ENCODE measurements at places on chromosomes 2 and 18.

DNA sequence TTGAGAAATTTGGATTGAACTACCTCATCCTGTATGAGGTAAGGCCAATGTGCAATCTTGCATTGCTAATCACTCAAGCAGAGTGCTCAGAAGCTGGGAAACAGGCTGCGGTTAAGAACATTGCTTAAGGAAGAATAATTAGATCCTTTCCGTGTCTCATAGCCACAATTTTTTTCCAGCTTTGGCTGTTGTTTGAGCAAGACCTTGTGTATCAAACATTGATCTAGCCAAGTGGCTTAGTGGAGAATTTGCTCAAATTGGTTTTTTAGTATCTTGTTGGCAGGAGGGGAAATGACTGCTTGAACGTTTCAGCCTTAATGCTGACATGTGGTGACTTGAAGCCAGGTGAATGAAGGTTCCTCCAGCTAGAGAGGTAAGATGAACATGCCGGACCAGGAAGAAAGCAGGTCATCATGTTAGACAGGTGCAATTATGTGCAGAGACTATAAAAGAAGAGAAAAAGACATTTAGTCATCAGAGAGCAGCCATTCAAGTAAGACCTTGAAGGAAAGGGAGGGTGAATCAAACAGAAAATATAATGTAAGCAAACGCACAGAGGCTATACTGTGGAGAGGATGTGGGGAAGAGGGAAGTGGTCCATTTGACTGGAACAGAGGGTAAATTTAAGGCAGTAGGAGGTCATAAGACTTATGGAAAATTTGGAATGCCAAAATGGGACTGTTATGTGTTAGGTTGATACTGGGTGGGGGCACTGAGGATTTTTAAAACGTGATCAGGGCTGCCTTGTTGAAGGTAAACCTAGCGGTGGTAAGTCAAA, 98.9 kb upstream of the CYP1B1 start:
- no peak for DNase-seq

DNA sequence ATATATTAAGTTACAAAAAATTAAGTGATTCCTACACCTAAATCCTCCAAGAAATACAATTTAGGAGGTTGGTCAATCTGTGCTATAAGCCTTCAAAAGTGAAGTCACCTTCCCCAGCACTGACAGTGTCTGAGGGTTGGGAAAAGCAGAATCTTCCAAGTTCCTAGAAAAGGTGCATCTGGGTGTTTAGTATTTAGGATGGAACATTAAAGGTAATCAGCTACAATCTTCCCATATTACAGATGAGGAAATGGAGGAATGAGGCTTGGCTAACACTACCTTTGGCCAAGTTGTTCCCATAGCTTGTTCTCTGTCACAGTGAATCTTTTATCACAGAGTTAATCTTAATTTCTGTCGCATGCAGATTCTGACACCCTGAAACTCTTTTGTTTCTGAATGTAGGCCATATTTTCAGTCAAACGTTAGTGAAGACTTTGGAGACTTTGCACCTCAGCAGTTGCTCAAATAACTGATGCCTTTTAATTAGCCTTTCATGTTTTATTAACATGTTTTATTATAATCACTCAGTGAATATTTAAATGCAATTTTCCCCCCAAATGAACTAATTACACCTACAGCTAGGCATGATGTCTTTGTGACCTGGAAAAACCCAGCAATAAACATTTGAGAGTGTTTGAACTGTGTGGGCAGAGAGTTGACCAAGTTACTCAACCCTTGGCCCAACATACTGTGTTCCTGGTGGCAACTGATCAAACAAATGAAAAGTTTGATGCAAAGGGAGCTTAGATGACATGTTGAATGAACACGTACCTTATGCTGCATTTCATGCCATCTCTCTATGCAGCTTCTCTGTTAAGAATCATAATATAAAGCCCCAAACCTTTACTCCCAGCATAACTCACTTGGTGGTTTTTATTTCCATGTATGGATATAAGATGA, 17.6 kb downstream of the FN1 start:
- no peak for DNase-seq

- DNase-seq, result no peak
These were observed 47.5 kb downstream of the EML4 start for GRCh38 chr2:42216694-42217093.

GRCh38 chr2:150472511-150472899, 15.0 kb downstream of the RND3 start:
- DNase-seq, result no peak

- DNase-seq, result no peak
These were observed 111.3 kb upstream of the CREB1 start for GRCh38 chr2:207418419-207418818.

DNA sequence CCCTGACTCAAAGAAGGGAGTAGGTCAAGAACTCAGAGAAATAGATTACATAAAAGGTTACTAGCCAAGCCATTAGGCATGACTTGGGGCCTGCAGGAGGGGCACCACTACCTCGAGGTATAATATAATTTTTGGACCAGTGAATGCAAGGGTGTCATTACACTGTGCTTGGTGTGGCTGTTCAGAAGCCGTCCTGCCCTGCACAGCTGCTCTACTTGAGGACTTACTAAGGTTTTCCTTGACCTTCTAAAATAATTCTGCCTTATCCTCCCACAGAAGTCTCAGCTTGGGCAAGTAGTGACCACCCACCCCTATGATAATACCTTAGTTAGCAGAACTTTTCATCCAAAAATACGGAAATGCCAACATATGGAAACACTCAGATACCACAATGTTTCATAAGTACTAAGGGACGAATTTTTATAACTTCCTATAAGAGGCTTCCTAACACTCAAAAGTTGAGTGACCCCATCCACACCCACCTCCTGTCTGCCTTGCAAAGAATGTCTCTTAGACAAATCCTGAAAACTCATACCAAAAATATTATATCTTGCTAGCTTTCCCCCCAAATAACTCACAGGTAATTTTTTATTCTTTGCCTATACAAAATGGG, 17.7 kb upstream of the ATG16L1 start:
- no peak for DNase-seq

DNA sequence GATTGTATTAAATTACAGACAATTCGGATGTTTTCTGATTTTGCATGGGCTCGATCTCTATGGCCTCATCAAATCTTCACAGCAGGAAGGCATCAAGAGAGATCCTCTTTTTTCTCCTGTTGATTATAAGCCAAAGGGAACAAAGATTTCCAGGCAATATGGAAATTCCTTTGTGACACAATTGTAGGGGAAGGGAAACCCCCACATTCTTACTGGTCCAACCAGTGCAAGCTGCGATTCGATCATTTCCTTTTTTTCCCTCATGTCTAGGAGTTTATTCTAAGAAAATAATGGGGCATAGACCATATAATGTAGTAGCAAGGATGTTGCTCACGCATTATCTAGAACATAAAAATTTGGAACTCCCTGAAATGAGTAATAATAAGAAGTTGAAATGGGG, 87.7 kb downstream of the LYPD6 start:
- DNase-seq, result no peak

DNA sequence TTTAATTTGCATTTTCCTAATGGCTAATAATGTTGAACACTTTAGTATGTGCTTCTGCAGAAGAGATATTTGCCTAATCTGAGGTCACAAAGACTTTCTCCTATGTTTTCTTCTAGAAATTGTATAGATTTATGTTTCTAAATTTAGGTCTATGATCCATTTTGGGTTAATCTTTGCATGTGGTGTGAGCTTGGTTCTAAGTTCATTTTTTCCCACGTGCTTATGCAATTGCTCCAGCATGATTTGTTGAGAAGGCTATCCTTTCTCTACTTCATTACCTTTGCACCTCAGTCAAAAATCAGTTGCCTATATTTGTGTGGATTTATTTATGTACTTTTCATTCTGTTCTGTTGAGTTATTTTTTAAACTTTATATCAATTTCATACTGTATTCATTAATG, 15.0 kb upstream of the RNF103 start:
- no peak for DNase-seq

DNA sequence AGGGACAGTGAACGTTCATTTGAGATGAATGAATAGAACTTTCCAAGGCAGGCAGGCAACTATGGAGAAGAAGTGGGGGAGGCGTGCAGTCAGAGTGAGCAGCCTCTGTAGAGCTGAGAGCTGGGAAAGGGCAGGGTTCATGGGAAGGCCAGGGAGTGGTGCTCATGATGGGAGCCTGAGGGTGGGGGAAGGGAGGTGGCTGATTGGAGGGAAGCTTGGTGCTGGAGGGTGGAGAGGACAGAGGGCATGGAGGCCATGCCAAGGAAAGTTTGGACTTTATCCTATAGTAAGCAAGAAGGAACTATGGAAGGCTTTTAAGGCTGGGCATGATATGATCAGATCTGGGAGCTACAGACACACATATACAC, 47.6 kb upstream of the LGALSL start:
- no peak for DNase-seq

GRCh38 chr18:39781565-39781964, 2173.5 kb upstream of the PIK3C3 start:
- no peak for DNase-seq

DNA sequence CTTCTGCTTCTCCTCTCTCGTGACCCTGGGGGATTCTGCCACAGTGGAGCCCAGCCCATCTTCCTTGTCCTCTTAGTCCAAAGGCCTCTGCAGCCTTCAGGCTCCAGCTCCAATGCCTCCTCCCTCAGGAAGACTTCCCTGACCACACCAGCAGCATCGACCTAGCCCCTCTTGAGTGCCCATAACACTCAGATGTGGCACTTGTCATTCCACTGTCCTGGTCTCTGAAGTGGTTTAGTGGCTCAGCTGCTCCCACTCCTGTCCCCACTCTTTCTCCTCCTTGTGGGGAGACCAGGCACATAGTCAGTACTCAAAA, 97.5 kb downstream of the STPG4 start:
- no peak for DNase-seq

GRCh38 chr18:111306-112014, 46.9 kb upstream of the USP14 start:
- DNase-seq, result peak; percentile 55

DNA sequence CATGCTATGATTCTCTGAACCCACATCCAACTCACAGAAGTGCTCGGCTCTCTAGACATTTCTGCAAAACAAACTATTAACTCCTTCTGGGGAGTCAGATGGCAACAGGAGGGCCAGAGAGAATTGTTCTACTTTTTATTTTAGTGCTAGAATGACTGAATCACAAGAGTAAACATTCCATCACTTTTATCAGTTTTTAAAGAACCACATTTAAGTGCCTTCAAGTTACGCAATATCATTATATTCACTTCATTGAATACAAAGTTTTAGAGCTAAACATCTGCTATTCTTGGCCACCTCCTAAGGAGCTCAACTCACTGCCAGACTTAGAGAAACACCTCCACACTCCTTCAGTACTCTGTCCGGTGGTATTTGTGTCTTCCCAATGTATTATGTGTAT, 22.4 kb downstream of the B4GALT6 start:
- no peak for DNase-seq

DNA sequence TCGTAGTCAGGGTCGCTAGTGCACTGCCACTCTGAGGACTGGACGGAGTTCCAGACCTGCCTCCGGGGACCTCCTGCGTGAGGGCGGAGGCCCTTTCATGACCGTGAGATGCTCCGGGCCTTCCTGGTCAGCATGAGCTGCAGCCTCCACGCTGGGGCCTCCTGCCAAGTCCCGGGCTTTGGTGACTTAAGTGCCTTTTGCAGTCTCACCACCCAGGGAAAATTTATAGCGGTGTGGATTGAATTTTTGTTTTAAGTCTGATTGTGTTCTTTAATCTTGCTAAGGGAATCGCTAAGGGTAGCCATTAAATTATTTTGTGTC, 33.6 kb downstream of the CHRNA1 start:
- DNase-seq, result no peak

GRCh38 chr2:177353187-177353478, 39.4 kb upstream of the AGPS start:
- no peak for DNase-seq

- no peak for DNase-seq
These were observed 25.9 kb upstream of the STEAP3 start for GRCh38 chr2:119197529-119198239.

GRCh38 chr2:9235147-9236044, 28.8 kb downstream of the ASAP2 start:
- no peak for DNase-seq

- DNase-seq, result no peak
These were observed 38.5 kb downstream of the KIF5C start for GRCh38 chr2:148913492-148913891.

DNA sequence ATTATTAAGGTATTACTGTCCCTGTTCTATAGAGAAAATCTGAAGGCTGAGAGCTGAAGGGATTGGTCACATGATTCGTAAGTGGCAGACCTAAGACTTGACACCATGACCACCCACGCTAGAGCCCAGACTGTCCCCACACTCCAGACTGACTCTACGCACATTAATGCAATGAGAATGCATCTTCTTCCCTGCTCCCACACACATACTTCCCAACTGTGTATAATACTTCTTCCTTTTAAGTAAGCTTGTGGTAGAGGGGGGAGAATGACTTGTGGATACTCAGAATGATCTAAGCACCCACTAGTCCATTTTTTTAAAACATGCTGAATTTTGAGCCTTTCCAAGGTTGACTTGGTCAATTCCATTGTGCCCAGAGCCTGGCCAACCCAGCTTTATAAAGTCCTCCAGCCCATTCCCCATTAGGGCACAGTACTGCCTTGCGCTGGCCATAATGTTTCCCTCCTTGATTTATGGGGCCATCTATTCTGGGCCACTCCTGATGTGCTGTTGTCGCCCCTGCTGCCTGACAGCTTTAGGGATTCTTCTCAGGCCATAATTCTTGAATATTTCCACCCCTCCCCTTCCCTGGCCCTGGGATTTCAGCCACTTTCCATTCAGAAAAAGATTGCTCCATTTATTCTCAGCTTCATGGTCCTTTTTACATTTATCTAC, 28.7 kb downstream of the ALK start:
- no peak for DNase-seq

DNA sequence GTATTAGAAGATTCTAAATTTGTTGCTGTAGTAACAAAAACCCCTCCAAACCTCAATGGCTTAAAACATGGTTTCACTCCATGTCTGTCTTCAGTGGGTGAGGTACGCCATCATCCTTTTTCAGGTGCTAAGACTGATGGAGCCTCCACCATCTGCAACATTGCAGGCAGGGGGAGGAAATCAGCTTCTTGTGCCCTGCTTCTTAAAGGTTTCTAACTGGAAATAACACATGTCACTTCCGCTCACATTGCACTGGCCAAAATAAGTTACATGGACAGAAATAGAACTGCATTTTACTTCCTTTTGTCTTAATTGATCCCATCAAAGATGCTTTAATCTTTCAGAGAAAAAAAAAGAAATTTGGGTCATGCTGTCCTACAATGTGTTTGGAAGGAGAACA, 94.1 kb downstream of the GALNT3 start:
- DNase-seq, result no peak

DNA sequence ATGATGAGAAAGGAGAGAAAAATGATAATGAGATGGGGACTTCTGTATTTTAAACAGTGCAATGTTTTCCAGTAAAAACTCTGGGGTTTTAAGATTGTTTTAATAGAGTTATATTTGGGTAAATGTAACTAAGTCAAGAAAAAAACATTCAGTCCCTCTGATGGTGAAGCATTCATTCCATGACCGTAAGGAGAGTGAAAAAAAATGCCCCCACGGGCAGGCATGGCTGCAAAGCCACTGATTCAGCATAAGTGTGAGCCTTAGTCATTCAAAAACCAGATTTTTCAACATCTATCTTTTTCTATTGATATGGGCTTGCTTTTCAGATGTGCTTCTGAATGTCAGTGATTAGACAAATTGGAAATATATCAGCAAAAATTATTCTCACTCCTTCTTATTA, 957.8 kb downstream of the SLC4A3 start:
- no peak for DNase-seq
